ENCODE measurements at places on chromosomes 4 and X.

GRCh38 chr4:153383131-153383530, 38.6 kb downstream of the MND1 start:
- no peak for DNase-seq

DNA sequence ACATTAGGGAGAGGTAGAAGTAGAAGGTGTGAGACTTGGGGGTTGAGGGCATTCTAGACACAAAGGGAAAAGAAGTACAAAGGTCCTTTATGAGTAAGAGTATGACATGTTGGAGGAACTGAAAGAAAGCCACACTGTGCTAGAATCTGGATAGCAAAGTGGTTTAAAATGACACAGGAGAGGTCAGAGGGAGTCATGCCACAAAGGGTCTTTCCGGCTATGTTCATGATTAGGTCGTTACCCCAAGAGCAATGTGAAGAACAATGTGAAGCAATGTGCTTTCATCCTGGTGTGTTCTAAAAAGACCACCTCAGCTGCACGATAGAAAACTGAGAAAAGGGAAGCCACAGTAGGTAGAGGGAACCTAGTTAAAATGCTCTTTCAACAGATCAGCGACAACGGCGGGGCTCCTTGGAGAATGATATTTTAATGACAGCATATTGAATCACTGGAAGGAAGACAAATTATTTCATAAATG, 29.2 kb downstream of the SMIM14 start:
- DNase-seq = no peak

GRCh38 chr4:113141901-113142346, 92.5 kb downstream of the ANK2 start:
- no peak for DNase-seq

- no peak for DNase-seq
These were observed 317.2 kb downstream of the CAMK2D start for GRCh38 chr4:113444386-113444785.

DNA sequence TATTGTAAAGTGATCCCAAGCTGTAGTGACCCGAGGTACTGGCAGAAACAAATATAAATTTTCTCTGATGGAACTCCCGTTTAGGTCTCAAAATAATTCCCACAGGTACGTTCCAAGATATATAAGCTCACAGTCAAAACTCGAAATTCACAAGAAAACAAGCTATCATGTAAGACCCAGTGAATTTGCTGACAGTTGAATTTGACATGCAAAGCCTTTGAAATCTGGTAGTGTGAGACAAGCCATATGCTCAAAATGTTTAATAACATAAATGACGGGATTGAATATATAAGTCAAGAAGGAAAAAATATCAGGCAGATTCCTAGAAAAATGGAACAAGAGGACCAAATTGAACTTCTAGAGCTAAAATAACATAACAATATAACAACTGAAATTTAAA, 252.8 kb downstream of the TMA16 start:
- no peak for DNase-seq

DNA sequence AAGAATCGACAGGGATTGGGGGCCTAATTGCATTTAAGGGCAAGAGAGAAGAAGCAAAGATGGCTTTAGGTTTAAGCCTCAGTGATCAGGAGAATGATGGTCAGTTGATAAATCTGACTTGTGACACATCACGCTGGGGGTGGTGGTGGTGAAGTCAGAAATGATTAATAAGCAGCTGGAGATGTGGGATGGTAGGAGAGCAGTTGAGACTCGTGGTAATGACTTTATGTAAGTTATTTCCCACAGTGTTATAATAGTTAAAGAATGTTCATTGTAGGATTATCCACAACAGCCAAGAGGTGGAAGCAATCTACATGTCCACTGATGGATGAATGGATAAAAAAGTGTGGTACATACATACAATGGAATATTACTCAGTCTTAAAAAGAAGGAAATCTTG, 178.9 kb upstream of the GPC4 start:
- DNase-seq = no peak

DNA sequence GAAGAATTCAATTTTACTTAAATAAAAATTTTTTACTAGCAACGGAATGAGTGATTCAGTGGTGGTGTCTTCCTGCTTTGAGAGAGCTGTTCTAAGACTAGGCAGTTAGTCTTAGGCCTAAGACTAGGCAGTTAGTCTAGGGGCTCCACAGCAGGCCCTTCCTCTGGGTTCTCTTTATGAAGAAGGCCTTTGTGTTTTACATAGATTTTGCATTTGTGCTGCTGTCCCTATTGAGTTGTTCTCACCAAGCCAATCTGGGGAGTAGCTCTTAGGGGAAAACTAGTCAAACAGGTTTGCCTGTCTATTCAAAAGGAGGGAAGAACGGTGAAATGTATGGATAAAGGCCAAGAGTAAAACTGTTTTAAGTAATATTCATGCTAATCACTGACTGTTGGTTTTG, 7.6 kb downstream of the UGT8 start:
- no peak for DNase-seq
